EH (cell line): ENCODE measurements at places on chromosomes 16 and 17.

- DNase-seq: no peak
Measured at GRCh38 chr17:77933777-77934398, 24.6 kb upstream of the TNRC6C start.

- no peak for DNase-seq
Measured at GRCh38 chr16:56337131-56337857, 88.1 kb downstream of the AMFR start.

GRCh38 chr17:80830020-80830780 is 161.4 kb upstream of the CHMP6 start:
- no peak for DNase-seq

- no peak for DNase-seq
Measured at GRCh38 chr17:56300144-56300543, 146.9 kb downstream of the ANKFN1 start.

- DNase-seq: no peak
Measured at GRCh38 chr17:49468811-49469385, 26.2 kb upstream of the NGFR start.

GRCh38 chr17:29674281-29674680 is 51.6 kb upstream of the CORO6 start:
- DNase-seq: no peak

DNA sequence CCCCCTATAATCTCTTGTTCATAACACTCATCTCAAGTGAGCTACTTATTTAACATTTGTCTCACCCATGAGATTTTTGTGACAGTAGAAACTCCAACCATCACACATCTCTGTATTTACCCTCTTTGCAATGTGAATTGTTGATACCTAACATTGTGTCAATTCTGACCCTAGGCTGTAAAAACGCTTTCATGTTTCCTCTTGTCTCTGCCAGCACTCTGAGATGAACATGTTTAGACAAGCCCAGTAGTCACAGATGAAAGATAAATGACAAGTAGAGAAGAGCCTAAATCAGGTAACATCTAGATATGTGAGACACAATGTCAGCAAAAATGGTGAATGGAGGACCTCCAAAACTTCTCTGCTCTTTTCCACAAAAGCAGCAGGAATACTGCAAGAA is 1254.5 kb upstream of the GOT2 start:
- no peak for DNase-seq

DNA sequence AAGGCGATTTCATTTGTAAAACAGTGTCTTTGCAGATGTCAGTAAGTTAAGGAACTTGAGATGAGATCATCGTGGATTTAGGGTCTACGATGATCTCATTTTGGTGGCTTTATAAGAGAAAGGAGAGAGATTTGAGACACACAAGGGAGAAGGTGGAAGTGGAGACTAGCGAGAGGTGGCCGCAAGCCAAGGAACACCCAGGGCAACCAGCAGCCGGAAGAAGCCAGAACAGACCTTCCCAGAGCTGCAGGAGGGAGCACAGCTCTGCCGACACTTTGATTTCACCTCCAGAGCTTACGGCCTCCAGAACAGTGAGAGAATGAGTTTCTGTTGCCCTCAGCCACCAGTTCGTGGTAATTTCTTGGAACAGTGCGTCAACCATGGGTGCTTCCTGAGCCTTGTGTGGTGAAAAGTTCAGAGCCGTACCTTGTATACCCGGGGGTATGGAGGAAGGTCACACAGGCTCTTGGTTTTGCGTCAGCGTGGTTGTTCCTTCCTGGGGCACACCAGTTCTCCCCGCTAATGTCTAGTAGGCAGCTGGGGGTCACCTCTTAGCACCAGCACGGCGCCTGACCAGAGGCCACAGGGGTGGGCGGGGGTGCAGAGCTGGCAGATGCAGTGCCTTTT is 12.9 kb upstream of the SEC14L1 start:
- DNase-seq: peak; percentile 35

GRCh38 chr17:43719578-43719977 is 39.0 kb downstream of the SOST start:
- DNase-seq: no peak

GRCh38 chr16:87933140-87933495 is 3.2 kb downstream of the CA5A start:
- no peak for DNase-seq

- DNase-seq: no peak
Measured at GRCh38 chr16:76531236-76531635, 254.0 kb downstream of the CNTNAP4 start.

GRCh38 chr16:34054137-34054536 is 594.7 kb downstream of the TP53TG3F start:
- DNase-seq: no peak

- no peak for DNase-seq
Measured at GRCh38 chr16:87465879-87466278, 26.9 kb downstream of the ZCCHC14 start.

- no peak for DNase-seq
Measured at GRCh38 chr17:49633762-49634484, 44.0 kb downstream of the SPOP start.

DNA sequence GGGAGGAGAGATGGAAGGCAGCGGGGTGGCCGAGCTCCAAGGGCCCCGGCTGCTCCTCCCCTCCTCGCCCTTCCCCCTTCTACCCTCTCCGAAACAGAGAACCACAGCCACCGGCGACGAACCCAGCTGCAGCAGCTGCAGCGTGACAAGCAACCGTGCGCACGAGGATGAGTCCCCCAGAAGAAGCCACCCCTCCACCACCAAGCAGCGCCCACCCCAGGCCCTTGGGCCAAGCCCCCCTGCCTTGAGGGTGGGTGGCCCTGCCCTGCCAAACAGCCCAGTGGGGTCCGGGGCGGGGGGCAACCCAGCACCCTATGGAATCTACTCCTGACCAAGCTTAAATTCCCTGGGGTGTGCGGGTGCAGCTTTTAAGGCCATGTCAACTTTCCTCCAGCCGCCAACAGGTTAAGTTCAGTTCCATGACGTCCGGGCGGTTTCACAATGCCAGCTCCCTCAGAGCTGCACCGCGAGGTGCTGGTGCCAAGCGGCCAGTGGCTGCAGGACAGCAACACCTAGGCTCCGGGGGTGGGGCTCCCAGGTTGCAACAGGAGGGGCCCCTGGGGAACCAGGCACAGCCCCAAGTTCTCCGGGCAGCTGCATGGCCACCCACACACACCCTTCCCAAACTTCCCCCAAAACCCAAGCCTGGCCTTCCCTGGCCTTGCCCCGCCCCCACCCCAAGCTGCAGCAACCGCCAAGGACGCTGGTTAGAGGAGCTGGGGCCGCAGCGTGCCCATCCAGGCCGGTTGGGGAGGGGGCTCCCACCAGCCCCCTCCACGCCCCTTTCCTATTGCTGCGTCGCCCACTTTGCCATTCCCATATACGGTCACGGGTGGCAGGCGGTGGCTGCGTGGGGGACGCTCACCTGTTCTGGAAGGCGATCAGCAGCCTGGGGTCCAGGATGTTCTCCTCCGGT is 2.0 kb downstream of the CBX4 start:
- DNase-seq: peak; percentile 55

DNA sequence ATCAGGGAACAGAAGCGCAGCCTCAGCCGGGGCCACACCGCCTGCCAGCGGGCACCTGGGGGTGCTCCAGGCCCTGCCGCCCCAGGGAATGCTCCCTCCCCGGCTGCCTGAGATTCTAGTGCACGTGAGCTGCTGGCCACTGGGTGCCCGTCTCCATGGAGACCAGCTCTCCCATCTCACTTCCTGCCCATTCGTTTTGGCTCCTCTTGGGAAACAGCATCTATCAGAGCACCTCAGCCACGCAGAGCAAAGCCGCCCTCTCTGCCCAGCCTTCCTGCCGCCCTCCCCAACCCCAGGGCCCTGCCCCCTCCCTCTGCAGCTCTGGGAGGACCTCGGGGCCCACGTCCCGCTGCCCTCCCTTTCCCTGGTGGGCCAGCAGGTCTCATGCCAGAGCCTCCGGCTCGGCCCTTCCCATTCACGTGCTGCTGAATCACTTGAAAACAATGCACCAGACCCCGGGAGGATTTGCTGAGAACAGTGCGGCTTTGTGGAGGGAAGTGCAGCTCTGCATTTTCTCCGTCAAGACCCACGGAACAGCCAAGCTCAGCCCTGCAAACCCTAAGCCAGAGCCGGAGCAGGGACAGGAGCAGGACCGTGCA is 19.4 kb downstream of the CEP295NL start:
- DNase-seq: peak; percentile 98

GRCh38 chr16:54125751-54126655 is 160.6 kb downstream of the IRX3 start:
- no peak for DNase-seq

GRCh38 chr17:17351901-17352781 is 49.0 kb downstream of the NT5M start:
- DNase-seq: peak; percentile 75

DNA sequence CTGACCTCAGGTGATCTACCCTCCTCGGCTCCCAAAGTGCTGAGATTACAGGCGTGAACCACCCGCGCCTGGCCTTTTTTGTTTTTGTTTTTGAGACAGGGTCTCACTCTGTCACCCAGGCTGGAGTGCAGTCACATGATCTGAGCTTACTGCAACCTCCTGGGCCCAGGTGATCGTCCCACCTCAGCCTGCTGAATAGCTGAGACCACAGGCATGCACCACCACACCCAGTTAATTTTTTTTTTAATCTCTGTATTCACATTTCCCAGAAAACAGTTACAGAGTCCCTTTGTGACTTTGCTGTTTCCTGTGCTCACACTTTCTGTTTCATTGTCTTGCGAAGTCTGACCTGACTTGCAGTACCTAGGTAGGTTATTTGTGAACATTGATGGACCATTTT is 2.7 kb downstream of the CLUAP1 start:
- no peak for DNase-seq

DNA sequence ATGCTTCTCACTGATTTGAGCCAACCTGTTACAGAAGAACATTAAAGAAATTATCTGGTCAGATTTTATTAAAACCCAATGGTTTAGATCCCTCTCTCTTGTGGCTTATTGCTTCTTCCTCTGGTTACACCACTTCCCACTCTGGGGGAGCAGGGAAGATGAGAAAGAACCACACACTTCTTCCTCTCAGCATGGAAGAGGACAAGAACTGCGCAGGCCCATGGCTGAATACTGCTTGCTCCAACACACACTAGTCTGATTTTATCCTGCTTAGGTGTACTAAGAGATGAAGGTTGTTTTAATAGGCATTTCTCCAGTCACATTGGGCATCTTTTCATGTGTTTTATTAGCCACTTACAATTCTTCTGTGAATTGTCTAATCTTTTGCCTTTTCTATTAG is 27.6 kb downstream of the MAP3K3 start:
- DNase-seq: no peak

DNA sequence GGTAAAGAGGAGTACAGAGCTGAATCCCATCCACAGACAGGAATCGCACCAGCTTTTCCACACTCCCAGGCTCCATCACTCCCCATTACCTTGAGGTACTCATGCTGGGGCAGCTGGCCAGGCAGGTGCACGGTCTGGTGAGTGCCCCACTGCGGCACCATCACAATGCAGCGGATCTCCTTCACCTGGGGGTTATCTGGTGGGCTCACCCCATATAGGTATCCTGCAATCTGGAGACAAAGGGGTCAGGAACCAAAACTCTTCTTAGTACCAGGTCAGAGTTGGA is 1.8 kb upstream of the RILP start:
- no peak for DNase-seq

DNA sequence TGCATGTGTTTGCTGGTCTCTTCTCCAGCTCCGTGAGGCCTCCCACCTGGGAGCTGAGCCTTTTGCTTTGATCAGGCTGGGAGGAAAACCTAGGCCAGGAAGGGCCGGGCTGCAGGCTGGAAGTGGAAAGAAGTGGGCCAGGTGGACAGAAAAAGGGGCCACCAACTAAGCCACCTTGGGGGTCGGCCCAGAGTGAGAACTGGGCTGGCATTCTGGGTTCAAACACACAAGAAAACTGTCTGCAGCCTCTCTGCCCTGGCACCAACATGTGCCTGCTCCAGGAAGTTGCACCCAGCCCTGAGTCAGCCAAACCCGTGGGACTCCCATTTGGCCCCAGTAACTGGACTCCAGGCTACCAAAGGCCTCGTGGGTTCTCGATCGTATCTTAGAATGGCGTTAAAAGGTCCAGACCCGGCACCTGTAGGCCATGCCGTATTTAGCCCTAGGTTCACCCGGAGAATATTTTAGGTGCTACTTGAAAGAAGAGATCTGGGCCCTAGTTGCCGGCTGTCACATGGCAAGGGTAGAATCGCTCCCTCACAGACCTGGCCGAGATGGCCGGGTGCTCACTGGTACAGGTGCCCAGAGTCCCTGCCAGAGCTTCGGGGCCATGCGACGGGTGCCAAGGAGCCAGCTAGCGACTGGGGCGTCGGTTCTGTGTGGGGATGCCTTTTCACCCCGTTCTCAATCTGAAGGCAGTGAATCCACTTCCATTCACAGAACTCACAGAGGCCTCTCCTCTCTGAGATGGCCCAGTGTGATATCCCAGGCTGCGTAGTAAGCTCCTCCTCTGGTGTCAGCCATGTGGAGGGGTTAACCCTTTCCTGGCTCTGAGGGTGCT is 236.6 kb downstream of the MRTFB start:
- peak; percentile 51 for DNase-seq

GRCh38 chr16:49776734-49777133 is 79.2 kb downstream of the ZNF423 start:
- no peak for DNase-seq

DNA sequence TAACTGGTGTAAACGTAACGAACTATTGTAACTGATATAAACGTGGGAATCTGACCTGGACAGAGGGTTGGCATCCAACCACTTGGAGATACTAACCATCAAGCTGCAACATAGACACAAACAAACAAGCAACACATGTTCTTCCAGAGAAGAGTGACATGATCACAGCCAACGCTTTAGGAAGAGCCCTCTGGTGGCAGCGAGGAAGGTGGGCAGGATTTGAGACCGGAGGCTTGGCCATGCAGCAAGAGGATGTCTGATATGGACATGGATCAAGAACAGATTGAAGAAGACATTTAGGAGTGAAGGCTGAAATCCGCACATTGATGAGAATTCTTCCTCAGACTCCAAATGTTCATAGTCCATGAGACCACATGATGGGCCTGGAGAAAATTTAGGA is 40.3 kb upstream of the TNRC6A start:
- DNase-seq: peak; percentile 69

DNA sequence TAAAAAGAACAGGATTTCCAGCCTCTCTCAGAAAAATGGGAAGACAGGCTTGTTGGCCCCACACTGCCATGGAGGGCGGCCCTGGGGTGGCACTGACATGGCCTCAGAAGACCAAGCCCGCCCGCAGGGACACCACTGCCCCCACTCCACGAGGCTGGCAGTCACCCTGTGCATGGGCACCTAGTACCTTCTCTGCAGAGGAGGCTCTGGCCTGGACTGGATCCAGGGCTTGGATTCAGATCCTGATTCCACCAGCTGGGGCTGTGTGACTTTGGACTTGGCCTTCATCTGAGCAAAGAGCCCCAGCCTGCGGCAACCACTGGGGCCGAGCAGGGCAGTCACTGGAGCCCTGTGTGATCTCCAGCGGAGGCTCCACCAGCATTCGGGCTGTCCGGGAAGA is 16.8 kb upstream of the FASN start:
- DNase-seq: no peak

DNA sequence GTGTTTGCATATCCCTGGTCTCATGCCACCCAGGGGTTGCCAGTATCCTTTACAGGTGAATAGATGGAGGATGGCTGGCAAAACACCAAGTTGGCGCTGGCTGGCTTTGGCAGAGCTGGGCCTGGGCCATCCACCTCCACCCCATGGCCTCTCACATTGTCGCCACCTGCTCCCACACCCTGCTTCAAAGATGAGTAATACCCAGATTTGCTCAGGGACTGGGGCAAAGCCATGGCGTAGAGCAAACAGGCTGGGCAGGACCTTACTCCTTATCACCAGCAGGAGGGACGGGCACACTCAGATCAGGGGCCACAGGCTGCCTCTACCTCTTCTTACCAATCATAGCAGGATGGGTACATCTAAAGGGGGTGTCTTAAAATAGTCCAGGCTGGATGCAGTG is 24.3 kb downstream of the PLA2G10 start:
- DNase-seq: no peak

GRCh38 chr17:1473841-1474240 is 17.8 kb upstream of the CRK start:
- DNase-seq: no peak
